Mucosa of gallbladder (tissue), 1 donor: ENCODE measurements at places on chromosomes 5 and 9. TPM values are rescaled to one million over a fixed set of nuclear protein-coding genes. Genes with fewer than 3 reads are reported as not detected.

GBA2 gene
- 161 TPM for total RNA-seq

IL3 gene
- total RNA-seq: not detected

DNA sequence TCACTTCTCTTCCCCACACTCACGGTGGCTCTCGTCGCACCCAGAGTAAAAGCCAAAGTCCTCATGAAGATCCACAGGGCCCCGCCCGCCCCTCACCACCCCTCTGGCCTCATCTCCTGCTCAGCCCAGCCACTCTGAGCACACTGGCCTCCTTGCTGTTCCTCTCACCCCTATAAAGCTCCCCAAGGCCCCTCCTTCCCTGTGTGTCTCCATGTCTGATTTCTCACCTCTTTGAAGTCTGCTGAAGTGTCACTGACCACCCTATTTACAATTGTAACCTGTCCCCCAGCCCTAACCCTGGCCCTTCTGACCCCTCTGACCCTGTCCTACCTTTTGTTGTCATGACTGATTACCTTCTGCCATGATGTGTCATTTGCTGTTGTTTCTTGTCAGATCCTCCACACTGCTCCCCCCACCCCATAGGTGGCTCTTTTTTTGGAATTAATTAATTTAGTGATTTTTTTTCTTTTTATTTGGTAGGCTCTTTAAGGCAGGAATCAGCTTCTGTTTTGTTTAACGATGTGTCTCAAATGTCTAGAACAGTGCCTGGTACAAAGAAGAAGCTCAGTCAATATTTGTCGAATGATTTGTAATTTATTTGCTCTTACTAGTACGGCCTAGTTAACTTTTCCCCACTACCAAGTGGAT lies 90.2 kb downstream of the IQGAP2 start:
- DNase-seq: no peak

SOX30 gene
- 0.09 TPM for total RNA-seq

DNA sequence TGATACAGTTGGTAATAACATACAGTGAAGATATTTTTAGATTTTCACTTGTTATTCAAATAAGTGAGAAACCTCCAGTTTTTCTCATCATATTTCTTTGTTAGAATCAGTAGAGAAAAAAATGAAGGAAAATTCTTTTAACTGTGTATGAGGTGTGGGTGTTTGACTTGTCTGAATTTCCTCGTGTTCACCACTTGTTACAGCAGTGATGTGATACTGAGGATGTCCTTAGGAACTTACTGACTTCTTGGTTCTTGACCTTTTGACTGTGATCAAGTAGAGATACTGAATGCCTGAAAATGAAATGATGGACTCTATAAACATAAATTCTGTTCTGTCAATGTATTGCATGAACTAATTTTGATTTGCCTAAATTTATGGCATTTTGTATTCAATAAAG lies 10.7 kb downstream of the PBX3 start:
- DNase-seq: no peak

- DNase-seq: no peak
These were observed 148.6 kb downstream of the DOCK8 start for GRCh38 chr9:363274-363612.

DENND1A gene
- total RNA-seq: 26.3 TPM

IL4 gene
- total RNA-seq: not detected

TSSK1B gene
- total RNA-seq: 0.20 TPM

DNA sequence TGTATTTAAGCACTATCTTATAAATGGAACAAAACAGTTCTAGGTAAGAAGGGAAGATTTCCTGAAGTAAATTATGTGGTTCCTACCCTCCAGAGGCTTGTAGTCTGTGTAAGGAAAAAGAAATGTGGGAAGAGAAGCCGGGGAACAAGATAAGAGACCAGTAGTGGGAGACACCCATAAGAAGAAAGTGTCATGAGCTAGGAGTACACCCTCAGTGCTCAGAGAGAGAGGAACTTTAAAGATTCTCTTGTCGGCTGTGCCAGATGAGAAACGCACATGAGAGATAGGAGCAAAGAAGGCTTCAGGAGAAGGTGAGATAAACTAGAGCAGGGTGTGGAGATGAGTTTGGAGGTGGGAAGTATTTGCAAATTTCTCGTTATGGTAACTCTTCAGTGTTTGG lies 18.1 kb downstream of the SLC36A1 start:
- DNase-seq: no peak

DNA sequence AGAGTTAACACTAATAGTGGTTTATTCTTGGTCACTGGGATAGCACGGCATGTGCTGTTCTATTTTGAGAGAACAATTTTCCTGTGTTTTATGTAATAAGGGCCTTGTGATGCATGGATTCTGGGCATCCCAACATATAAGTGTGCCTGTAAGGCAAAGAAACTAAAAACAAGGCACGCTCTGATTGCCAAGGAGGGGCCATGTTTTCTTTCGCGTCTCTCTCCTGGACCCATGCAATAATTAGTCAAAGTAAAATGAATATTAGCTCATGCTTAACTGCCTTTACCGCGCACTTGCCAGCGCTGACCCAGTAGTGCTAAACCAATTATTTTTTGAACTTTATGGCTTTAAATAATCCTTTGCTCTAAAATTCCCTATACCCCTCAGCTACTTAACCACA lies 140.9 kb downstream of the PSAT1 start:
- DNase-seq: no peak

LCN15 gene
- total RNA-seq: not detected

GRCh38 chr5:178327931-178328711 lies 95.5 kb upstream of the PHYKPL start:
- DNase-seq: no peak

- DNase-seq: no peak
These were observed 12.5 kb downstream of the C5orf46 start for GRCh38 chr5:147893820-147894219.

WNK2 gene
- total RNA-seq: 37.2 TPM

OR1Q1 gene
- not detected for total RNA-seq

DNA sequence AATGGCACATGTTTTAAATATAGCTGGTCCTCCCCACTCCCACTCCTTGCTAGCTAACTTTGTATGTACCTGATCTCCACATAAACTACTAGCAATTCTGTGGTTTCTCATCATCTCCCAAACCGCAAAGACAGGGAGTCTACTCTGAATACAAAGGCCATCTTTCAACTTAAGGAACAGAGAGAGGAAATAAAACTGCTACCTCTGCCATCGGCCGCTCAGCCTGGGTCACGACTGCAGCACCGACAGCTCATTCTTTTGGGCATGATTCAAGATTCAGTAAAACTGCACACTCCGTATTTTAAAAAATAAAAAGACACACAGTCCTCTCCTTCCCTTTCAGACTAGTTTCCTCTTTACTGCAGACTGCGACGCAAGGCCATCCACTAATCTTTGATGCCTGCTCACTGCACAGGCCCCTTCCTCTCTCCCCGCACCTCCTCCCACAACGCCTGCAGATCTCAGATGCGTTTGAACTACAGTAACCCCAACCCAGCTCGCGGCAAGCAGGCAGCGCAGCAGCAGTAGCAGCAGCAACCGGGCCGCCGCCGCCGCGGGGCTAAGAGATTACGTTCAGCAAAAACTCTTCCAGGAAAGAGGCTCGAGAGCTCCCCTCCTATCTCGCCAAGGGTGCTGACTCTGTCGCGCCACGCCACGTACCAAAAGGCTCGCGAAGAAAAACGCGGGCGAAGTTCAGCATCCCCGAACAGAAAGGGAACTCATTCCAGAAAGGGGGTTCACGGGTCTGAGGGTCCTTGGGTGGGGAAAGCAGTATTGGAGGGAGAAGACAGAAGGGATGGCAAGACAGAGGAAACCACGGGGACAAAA lies 1.5 kb downstream of the RNF145 start:
- peak; percentile 77 for DNase-seq

DNA sequence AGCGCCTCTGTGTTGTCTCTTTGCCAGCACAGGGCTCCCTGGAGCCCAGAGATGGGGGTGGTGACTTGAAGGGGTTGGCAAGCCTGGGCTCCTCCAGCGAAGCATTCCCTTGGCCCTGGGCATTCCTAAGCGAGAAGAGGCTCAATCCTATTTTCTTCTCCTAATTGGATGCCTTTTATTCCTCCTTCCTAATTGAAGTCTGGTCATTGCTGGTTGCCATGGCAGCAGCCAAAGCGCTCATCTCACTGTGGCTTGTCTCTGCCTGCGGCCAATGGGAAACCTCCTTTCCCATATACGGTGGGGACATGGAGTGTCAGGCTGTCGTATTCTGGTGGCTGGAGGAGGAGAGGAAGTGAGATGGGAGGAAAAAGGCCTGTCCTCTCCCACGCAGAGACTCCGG lies 52.3 kb upstream of the RARS1 start:
- no peak for DNase-seq

PCDHGB4 gene
- total RNA-seq: 5.2 TPM

- no peak for DNase-seq
These were observed 23.9 kb downstream of the IRX2 start for GRCh38 chr5:2727550-2727949.

AFAP1L1 gene
- total RNA-seq: 8.7 TPM

DNA sequence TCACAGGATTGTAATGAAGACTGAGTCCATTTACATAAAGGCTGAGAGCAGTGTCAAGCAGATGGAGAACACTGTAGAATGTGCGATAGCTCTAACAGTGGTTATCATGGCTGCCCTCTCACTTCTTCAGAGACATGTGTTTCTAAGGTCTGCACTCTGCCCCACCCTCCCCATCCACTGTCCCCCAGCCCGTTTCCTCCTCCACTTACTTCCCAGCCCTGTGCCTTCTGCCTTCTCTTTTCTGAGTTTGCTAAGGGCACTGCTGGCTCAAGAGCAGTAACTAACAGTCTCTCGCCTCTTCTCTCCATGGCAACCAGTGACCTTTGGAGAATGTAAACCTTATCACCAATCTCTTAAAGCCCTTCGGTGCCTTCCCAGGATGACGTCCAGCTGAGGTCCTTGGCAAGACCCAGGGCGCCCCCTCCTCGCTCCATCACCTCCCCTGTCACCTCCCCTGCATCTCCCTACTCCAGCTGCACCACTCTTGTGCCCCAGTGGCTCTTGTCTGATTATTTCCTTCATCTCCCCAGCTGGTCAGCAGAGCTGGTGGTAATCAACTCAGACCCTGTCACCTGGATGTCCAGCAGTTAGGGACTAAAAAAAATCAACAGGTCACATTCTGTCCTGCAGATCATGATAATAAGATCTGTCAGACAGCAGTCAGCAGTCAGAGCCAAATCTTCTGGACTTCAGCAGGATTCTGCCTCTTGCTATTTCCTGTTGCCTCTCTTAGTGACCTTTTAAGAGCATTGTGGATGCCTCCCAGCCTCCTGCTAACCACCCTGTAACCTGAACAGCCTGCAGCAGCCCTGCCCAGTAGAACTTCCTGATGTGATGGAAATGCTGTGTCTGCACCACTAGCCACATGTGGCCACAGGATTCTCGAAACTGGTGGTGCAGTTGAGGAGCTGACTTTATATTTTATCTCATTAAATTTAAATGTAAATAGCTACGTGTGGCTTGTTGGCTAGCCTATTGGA lies 9.0 kb downstream of the FXN start:
- DNase-seq: peak; percentile 16

- no peak for DNase-seq
These were observed 905.6 kb upstream of the CDH6 start for GRCh38 chr5:30287890-30288289.

DNA sequence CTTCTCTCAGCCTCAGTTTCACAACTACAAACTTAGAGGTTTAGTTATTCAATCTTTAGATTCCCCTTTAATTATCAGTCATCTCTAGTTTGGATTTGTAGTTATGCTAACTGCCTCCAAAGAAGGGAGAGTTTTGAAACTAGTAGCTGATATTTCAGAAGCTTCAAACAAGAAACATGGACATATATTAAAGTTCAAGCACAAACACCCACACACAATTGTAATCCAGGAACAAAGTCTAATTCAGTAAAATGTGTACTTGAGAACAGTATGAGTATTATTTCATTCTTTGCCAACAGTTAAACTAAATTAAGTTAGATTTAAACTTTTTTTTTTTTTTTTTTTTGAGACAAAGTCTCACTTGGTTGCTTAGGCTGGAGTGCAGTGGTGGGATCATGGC lies 71.2 kb upstream of the ABCA1 start:
- DNase-seq: no peak

- no peak for DNase-seq
These were observed 3.0 kb upstream of the AGPAT2 start for GRCh38 chr9:136690104-136690805.

GRCh38 chr5:172418862-172419814 lies 35.2 kb downstream of the SH3PXD2B start:
- no peak for DNase-seq

- no peak for DNase-seq
These were observed 13.5 kb downstream of the ISL1 start for GRCh38 chr5:51396797-51397196.

- DNase-seq: no peak
These were observed 621 bp upstream of the GCNT4 start for GRCh38 chr5:75053054-75053303.

- no peak for DNase-seq
These were observed 259.4 kb upstream of the KLF9 start for GRCh38 chr9:70673844-70674243.

GRCh38 chr5:127571314-127572131 lies 54.1 kb downstream of the PRRC1 start:
- DNase-seq: no peak

- no peak for DNase-seq
These were observed 351.0 kb downstream of the SPOCK1 start for GRCh38 chr5:137148159-137148558.

TAF1L gene
- 0.03 TPM for total RNA-seq

C7 gene
- 355 TPM for total RNA-seq

NUTM2G gene
- not detected for total RNA-seq

GLRA1 gene
- total RNA-seq: not detected

TAF11L5 gene
- not detected for total RNA-seq

GRCh38 chr5:3155046-3155445 lies 403.6 kb upstream of the IRX2 start:
- DNase-seq: no peak

GDA gene
- total RNA-seq: 70.0 TPM

DNA sequence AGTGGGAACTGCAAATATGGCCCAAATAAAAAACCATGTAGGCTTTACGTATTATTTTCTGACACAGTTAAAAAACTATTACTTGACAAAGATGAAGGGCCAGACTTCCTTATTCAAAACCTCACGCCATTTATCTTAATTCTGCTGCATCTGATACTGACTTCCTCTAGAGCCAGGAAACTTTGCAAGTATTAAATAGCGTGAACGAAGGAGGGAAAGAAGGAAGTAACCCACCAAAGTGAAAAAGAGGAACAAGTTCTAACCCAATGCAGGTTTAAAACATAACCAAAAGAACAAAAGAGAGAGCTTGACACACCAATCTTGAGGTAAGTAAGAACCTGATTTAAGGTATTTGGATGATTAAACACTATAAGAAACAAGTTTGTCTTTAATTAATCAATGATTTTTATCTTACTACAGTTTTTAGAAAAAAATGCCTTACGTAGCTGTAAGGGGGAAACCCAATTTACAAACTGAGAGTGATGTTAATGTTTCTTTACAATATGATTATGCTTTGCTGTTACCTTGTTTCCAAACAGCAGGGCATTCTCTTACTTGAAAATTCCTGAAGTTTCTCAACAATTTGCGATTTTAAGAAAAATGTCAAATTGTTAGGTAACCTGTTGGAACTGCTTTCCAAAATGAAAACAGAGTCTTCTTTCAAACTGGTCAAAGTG lies at the start of gene GAPT:
TSS of gene GAPT (plus strand) at position 220 of the 677 bp plus-strand sequence. CDS start 3,102 bp downstream, outside the sequence.
- no peak for DNase-seq

- no peak for DNase-seq
These were observed 6.9 kb upstream of the BARX1 start for GRCh38 chr9:93962017-93962416.

- DNase-seq: no peak
These were observed 30.4 kb upstream of the PAPPA start for GRCh38 chr9:116123171-116123570.

- no peak for DNase-seq
These were observed 1.9 kb downstream of the SLC31A2 start for GRCh38 chr9:113152699-113153098.

GRCh38 chr5:130078661-130079060 lies 174.4 kb downstream of the CHSY3 start:
- no peak for DNase-seq

- no peak for DNase-seq
These were observed 46.6 kb downstream of the MAP3K1 start for GRCh38 chr5:56861893-56862485.
